ENCODE measurements at places on chromosomes 6 and 20.

DNA sequence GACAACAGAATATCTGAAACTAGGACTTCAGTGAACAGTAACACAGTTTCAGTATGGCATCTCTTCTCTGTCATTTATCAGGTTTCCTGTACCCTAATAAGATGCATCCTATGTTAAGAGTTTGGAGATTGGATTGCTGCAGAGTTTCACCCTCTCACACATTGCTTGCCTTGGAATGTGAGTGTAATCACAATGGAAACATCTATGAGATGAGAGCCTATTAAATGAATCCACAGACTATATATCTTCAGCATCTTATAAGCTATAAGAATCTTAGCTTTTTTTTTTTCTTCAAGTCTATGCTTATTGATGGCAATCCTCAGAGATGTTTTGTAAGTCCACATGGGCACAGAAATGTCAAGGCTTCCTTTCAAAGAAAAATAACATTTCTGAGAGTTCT is 292.5 kb downstream of the PRKN start:
- no peak for DNase-seq

GRCh38 chr6:20312606-20313005 is 89.1 kb upstream of the E2F3 start:
- DNase-seq = no peak

- DNase-seq = no peak
Measured at GRCh38 chr20:63070771-63071540, 64.2 kb upstream of the BHLHE23 start.

DNA sequence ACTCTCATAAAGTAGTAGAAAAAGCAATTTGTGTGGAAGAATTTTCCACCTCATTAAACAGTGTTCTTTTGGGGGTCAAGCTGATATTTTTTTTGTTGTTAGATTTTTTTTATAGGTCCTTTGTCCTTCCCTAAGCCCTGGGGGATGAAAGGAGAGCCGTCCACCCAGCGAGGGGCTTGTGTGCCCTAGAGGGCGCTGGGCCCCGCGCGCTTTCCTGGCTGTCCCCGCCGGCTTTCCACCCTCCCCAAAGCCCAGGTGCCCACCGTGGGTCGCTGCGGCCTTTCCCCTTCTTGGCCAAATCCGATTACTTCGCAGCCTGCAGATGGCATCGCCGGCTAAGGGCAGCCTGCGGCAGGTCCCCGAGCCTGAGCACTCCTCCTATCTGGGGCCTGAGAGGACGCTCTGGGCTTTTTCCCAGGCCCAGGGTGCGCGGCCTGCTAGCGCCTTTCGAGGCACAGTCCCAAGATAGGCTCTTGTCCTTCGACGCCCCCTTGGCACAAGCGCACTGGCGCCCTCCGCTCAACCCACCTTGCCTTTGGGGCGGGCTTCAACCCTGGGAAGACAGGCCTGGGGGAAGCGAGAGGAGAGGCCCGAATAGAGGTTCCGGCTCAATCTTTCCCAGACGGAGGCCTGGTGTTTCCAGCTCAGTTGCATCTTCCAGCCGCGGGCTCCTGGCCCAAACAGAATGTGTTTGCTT is 33.6 kb downstream of the TFAP2A start:
- no peak for DNase-seq

DNA sequence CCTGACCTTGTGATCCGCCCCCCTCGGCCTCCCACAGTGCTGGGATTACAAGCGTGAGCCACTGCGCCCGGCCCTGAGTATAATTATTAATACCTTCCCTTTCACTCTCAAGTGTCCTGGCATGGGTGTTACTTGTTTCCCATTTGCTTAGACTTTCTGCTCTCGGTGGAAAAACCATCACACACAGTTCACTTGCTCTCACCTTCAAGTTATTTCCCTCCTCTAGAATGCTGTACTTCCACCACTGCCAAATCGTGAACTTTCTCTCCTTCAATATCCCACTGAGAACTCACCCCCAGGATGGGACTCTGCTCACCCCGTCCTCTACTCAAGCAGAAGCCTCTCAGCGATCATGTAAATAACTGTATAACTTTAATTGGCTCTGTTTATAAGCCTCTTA is 4.6 kb upstream of the HIVEP1 start:
- no peak for DNase-seq

GRCh38 chr20:48823960-48824498 is 3.8 kb downstream of the PREX1 start:
- no peak for DNase-seq

GRCh38 chr20:18466894-18467730 is at the start of the genes DZANK1 and POLR3F:
TSS of gene DZANK1 (minus strand) at chr20:18467030. CDS start at chr20:18465358, 1,672 bp downstream.
TSS of gene POLR3F (plus strand) at chr20:18467390. CDS start at chr20:18467507, 117 bp downstream.
- DNase-seq = peak; percentile 73

GRCh38 chr20:53262365-53262764 is 290.2 kb downstream of the TSHZ2 start:
- no peak for DNase-seq

DNA sequence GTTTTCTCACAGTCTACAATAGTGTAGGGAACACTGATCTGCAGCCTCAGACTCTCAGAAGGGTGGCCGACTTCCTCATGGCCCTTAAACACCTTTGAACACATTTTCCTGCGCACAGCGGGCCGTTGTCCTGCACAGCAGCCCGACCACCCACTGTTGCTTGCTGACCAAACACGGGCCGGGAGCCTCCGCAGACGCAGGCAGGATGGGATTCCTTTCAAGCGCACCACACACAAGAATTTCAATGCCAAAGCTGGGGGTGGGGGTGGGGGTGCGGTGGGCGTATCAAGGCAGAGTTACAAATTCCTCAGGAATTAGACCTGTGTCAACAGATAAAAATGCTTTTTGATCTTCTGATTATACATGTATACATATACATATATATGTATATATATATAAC is 74.5 kb downstream of the HUS1B start:
- DNase-seq = no peak

GRCh38 chr6:5619249-5619648 is 357.9 kb downstream of the FARS2 start:
- DNase-seq = no peak

GRCh38 chr20:14069796-14070195 is 74.5 kb downstream of the MACROD2 start:
- DNase-seq = no peak

DNA sequence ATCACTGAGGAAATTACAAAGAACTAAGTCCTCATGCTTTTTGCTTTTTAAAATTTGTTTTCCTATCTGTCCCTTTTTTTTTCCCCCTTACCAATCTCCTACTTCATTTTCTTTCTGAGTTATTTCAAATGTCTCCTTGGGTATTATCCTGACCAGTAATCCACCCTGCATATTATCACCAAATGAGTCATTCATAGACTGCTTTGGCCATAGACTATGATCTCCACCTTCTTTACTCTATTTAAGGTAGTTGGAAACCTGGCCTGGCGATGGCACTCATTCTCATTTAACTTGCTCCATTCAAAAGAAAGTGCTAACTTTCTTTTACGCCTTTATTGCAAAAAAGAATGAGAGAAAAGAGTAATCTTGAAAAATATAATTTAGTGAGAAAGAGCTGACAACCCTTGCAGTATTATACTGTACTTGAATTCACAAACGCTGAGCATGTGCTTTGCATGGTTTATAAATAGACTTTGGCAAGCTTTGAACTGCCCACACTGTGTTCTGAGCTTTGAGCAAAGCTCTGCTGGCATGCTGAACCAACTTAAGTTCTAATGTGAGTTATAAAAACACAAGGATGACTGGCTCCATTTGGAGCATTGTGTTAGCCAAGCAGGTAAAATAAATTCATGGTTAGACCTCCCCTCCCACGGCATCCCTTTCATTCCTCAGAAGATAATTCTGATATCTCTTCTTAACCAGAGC is 198.9 kb downstream of the NKAIN2 start:
- DNase-seq = no peak

DNA sequence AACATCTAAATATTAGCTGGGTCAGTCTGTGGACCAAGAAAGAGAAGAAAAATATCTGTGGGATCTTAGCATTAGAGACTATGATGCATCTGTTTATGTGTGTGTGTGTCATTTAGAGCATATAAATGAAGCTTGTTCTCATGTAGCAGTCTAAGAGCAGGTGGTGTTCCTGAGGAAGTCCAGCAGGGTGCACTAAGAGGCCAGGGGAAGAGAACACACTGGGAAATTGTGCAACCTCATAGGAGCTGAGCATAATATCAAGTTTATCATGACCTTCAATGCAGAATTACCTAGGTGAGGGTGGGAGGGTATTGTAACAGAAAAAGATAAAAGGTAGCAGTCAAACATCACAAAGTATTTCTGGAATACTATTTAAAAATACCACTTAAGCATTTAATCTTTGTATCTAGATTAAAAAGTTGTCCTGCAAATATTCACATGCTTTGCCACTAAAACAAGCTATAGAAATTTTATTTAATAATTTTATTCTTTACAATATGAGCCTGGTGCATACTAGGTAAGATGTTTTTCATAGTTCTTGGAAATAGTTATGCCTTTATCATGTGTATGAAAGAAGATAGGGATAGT is 80.5 kb downstream of the SMPDL3A start:
- peak; percentile 45 for DNase-seq

DNA sequence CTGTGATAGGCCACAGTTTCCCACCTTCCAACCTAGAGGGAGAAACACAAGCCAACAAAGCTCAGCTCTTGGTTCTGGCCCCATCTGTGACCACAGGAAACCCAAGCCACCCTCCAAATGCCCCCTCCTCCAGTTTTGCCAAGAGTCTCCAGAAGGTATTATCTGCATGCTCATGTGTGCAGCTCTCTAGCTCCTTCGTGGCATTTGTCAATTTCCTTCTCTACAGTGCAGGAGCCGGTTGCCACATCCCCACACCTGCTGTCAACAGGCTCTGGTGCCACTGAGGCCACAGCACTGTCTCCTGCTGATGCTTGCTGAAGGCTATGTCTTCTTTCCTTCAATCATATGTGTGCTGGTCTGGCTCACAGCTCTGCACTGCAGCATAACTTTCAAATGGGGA is 177.2 kb downstream of the CLIC5 start:
- no peak for DNase-seq

- no peak for DNase-seq
Measured at GRCh38 chr20:48453477-48454093, 374.2 kb downstream of the PREX1 start.

DNA sequence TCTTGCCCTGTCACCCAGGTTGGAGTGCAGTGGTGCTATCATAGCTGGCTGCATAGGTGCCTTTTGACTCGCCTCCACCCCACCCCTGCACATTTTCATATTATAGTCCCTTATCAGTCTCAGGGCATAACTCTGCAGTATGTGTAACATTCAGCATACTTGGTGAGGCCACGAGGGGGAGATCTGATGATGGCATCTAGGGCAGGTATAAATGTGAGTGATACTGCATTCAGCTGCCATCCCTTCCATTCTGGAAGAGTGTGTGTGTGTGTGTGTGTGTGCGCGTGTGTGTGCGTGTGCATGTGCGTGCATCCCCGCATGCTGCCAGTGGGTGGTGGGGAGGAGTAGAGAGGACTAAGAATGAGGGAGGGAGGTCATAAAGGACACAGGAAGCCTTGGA is 81.4 kb downstream of the JARID2 start:
- DNase-seq = no peak

All from NCI-H187 treated with DMSO at 0.1 percent for 48 hours (cell line).